Spinal cord (tissue), 10 donors: ENCODE measurements at places on chromosomes 5 and 9.
A peak's percentile ranks its signal among the peaks of the same experiment; 100 is the strongest.

DNA sequence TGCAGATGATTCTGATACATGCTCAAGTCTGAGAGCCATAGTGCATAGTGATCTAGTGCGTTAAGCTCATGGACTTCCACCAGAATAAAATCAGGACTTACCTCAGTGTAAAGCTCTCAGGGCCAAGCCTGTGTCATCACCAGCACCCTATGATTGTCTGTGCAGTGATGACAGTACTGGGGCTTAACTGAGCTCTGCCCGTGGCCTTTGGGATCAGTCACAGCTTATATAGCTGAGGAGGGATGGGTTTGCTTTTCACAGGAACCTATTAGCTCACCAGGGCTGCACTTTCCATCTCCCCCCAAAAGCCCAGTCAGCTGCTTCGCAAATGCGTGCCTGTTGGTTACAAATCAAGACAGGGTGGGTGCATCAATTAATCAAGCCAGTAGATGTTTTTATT, 246.9 kb downstream of the NR3C1 start:
- no peak for DNase-seq

DNA sequence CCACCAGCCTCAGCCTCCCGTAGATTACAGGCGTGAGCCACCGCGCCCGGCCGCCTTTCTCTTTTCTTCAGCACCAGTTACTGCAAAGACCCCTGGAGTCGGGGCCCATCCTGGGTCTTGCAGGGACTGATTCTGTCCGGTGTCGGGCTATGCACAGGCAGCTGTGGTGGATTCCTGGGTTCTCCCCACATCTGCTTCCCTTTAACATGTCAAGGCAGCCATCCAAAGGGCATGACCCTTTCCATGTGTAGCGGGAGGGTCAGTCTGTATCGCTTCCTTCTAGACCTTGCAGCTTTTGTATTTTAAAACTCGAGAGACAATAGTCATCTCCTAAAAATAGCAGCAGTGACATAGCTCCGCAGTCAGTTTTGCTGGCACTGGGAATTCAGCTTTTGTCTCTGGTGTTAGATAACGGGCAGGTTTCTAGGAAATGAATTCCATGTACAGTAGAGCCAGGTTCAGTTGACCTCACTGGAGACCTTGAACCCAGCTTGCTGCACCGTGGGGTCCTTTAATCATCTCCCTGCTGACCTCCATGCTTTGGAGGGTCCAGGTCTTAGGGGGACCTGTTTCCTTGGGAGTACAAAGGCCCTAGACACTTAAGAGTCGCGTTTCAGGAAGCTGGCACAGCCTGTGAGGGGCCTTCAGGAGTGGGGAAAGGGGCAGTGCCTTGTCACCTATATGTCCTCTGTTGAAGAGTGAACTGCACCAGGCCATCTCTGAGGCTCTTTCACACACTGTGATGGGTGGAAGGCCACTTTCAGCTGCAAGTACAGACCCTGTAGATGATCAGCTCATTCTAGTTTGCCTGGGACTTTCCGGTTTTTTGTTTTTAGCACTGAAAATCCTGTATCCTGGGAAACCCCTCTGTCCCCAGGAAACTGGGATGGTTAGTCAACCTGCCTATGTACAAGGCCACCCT, 13.8 kb downstream of the ANKRD33B start:
- no peak for DNase-seq

DNA sequence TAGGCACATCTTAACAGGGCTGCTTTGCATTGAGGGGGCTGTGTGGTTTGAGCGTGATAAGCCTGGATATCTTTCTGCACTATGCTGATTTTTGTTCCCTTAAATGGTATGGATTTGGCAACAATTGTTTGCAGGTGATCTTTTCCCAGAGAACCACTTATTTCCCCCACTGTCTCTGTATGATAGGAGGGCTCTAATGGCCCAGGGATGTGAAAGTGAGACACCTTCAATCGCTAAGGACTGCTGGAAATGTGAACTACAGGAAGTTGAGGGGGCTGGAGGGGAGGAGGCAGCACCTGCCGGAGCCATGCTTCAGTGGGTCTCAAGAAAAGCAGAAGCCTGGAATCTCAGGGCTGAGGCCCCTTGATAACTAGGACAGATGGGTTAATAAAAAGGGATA, 29.4 kb downstream of the SYK start:
- DNase-seq = no peak

DNA sequence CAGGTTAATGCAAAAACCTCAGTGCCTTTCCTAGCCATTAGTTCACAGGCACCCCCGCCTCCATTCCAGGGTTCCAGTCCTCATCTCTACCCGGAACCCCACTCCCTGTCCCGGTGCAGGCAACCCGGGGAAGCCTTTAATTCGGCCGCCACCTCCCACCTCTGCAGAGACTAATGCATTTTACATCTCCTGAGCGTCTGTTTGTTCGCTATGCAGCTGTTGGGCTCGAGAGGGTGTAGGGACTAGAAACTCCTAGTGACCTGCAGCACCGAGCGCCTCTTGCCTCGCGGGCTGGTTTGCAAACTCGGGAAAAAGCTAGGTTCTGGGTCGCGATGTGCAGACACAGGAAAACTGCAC, 3.6 kb downstream of the GDNF start:
- no peak for DNase-seq

DNA sequence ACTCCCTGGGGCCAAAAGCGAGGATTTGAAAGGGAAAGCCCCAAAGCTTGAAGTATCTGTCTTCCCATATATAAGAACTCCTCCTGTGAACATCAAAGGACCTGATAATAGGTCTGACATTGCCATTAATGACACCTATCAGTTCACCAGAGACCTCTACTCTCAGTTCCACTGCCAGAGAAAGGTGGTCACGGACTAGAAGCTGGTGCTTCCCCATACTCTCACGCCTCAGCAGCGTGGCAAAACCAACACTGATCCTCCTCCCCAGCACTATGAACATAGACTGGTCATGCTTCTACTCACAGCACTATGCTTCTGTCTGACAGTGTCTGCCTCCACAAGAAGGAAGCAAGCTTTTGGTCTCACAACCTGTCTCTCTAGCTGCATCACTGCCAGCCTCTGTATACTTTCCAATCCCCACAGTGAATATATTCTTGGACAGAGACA, 37.9 kb downstream of the NRG2 start:
- no peak for DNase-seq

GRCh38 chr9:33153001-33153400, 14.1 kb downstream of the B4GALT1 start:
- DNase-seq = no peak

DNA sequence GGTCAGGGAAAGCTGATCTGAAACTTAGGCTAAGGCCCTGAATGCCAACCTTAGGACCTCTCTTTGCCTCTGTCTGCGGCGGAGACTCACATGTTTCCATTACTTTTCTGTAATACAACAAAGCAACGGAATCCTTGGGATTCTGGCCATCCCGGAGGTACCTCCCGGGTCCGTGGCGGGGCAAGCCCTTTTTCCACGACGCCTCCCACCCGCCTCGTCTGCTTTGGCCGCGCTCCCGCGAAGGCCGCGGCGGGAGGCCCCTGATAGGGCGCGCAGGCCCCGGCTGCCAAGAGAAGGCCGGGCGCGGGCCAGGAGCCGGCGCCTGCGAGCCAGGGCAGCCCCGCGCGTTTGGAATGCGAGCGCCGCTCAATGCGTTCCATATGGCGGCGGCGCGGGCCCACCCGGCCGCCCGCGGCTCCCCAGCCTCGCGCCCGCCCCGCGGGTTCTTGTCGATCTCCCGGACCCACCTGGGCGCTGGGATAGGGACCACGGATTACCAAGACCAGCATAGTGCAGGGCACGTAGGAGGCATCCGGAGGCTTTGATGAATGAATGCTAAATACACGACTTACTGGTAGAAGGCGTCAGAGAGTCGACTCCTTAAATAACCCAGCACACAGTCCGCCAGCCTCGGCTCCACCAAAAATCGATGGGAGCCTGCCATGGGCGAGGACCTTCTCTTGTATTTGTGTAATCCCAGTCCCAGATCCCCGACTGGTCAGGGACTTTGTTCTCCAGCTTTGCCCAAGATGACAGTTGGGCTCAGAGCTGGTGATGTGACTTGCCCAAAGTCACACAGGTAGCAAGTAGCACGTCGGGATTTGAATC, 17.5 kb upstream of the PHF19 start:
- DNase-seq = peak; percentile 31

- no peak for DNase-seq
These were observed 3.3 kb upstream of the FOXB2 start for GRCh38 chr9:77016121-77016525.

GRCh38 chr5:139745132-139745799, 50.3 kb upstream of the PSD2 start:
- no peak for DNase-seq

DNA sequence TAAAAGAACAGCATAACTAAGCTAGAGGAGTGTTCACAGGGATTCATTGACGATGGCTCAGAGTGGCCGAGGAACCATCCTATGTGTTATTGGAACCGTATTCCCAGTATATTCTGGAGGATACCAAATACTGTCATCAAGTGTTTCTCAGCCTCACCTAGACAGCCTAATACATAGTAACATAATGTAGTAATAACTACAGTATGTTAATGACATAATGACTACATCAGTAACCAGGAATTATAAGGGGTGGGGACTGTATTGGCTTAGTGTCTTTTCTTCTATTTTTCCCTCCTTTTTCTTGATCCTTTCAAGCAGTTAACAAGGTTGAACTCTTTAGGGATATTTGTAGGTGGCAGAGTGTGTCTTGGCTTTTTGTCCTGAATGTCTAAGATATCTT, 26.6 kb upstream of the C9 start:
- DNase-seq = no peak

DNA sequence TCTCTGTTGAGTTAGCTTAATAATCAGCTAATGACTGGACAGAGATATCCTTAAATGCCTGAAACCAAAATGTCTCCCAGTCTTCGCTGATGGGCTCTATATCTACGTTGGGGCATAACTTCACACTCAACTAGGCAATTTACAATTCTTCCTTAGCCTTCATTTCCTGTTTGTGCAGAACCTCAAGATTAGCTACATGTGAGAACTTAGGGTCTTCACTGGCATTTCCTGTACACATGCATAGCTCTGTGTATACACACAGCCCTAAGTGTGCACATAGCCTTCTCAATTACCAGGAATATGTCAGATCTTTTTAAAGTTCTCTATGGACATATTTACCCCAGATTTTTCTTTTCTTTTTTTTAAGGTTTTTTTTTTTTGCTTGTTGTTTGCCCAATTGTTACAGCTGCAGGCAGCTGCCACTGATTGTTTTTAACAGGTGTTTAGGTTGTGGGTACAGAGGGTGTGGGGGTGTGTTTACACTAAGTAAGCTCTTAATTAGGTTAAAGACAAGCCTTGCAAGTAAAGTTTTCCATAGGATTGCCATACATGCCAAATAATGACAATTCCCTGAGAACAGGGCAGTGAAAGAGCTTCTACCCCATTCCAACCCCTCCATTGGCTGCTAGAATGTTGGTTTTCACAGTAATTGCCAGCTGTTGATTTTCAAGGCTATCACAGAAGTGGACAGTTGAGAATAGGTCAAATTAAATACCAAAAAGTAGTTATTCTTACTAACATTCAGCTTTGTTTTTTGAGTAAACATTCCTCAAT, 441.0 kb downstream of the TLE4 start:
- no peak for DNase-seq

GRCh38 chr5:125023673-125024072, 277.2 kb upstream of the ZNF608 start:
- no peak for DNase-seq

DNA sequence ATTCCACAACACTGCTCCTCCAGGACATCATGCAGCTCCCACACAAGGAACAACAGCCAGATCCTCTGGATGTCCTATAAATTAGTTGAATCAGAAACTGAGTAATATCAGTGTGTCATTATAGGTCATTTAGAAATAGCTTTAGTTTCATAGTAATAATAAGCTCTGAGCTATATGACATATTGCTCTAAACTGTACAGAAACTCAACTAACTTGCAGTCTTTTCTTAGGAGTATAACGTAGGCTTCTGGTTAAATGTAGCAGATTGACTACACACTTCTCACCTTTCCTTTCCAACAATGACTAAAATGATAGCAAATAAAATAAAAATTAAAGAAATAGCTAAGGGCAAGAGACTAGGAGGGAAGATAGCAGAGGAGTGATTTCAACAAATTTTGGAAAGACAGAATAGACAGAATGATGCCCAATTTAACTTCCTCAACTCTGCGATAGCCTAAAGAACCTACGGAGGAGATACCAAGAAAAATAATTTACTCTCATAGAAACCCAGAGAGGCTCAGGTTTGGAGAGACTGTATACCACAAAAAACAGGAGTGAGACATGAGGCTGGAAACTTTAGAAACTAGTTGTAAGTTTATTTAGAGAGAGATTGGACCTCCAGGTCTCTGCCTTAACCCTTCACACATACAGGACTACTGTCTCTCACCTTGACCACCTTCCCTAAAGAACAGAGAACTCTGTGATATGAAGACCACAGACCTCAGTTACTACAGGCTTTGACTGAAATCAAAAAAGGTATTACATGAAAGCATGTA, 193.7 kb downstream of the TSSK1B start:
- DNase-seq = no peak

GRCh38 chr5:58890701-58891085, 307.8 kb downstream of the RAB3C start:
- DNase-seq = peak; percentile 31

GRCh38 chr5:103101079-103101750, 18.7 kb downstream of the GIN1 start:
- no peak for DNase-seq

GRCh38 chr9:78292716-78293497, 4.0 kb upstream of the PSAT1 start:
- no peak for DNase-seq

GRCh38 chr9:16271967-16272366, 598.5 kb downstream of the BNC2 start:
- no peak for DNase-seq

GRCh38 chr9:78542491-78543181, 245.7 kb downstream of the PSAT1 start:
- DNase-seq = no peak

DNA sequence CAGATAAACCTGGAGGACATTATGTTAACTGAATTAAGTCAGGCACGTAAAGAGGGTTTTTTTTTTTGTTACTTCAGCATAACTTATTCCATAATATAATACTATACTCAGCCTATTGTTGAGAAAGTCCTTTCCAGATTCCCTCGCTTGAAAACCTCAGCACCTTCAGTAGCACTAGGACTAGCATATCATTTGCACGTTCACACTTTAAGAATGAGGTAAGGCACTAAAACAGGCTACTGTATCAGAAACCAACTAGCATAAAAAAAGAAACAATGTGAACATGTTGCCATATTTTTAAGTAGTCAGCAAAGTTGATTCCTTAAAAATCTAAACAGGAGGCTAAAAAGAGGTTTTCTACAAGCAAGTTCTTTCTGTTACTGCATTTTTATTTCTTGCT, 504.0 kb downstream of the PTPRD start:
- no peak for DNase-seq
